ENCODE measurements at places on chromosomes 2 and 18. TPM values are rescaled to one million over a fixed set of nuclear protein-coding genes. Genes with fewer than 3 reads are reported as not detected.

The LOXL3 gene
- total RNA-seq = 0.64 TPM

The LPIN2 gene
- 16.4 TPM for total RNA-seq

The MYO7B gene
- 0.29 TPM for total RNA-seq

The GREB1L gene
- 1.8 TPM for total RNA-seq

The CLASP1 gene
- total RNA-seq = 17.9 TPM

The ST6GAL2 gene
- 17.5 TPM for total RNA-seq

The BOLL gene
- total RNA-seq = not detected

The MC5R gene
- not detected for total RNA-seq

The IGFBP2 gene
- 93.5 TPM for total RNA-seq

The PKDCC gene
- 20.6 TPM for total RNA-seq

The IL36A gene
- total RNA-seq = not detected

The AP1S3 gene
- 26.3 TPM for total RNA-seq

The LYPD6B gene
- total RNA-seq = not detected

The DES gene
- total RNA-seq = 0.29 TPM

The SLC5A7 gene
- not detected for total RNA-seq

The BMP10 gene
- not detected for total RNA-seq

The ASPRV1 gene
- 0.37 TPM for total RNA-seq

The VWC2L gene
- not detected for total RNA-seq

The PPP1R1C gene
- total RNA-seq = 1.9 TPM

The INPP5D gene
- total RNA-seq = 0.61 TPM

The TEX51 gene
- not detected for total RNA-seq

The CCDC121 gene
- 4.4 TPM for total RNA-seq

The ATP8B1 gene
- 6.2 TPM for total RNA-seq

The KCNS3 gene
- total RNA-seq = 1.1 TPM

The LOXHD1 gene
- not detected for total RNA-seq

The NGEF gene
- total RNA-seq = 18.1 TPM

The CD302 gene
- total RNA-seq = 2.3 TPM

The C2orf66 gene
- 0.12 TPM for total RNA-seq

The DSG4 gene
- not detected for total RNA-seq

The RUFY4 gene
- not detected for total RNA-seq

The MATN3 gene
- total RNA-seq = 11.4 TPM

The ERMN gene
- not detected for total RNA-seq

The ITGAV gene
- total RNA-seq = 80.9 TPM

The UGGT1 gene
- 22.9 TPM for total RNA-seq
